CD4-positive, alpha-beta T cell treated with Interferon alpha-2 for 1 hour (primary cell): ENCODE measurements at places on chromosomes 6 and 20.

DNA sequence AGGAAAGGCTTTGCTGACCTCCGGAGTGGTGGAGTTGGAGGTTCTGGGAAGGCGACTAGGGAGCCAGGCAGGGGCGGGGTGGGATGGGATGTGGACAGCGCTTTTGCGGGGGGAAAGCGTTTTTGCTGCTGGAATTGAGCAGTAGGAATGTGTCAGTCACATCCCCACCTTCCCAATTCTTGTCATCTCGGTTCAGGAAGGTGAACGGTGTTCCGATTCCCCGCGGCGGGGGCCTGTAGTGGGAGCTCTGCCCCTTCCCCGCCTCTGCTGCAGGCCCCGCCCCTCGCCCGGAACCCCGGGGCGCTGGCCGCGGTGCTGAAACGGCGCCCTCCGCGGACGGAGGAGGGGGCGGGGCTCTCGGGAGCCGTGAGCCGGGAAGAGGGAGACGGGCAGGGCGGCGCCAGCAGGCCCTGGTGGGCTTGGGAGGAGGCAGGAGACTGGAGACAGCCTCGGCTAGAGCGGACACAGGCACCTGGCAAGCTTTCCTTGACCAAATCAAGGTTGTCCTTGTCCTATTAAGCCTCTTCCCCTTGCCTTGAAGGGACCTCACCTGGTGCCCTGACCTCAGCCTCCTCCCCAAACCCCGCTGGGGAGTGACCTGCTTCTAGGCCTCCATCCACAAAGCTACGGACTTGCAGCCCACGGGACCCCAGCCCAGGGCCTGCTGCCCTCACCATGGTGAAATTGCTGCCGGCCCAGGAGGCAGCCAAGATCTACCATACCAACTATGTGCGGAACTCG is at the start of gene LHFPL5:
Gene LHFPL5 (plus strand): TSS at position 357 of the 741 bp plus-strand sequence. CDS start 319 bp downstream, at position 676.
- peak; percentile 43 for DNase-seq

- peak; percentile 83 for DNase-seq
Measured at GRCh38 chr20:5749952-5750779, at the start of gene SHLD1. Gene SHLD1, plus strand, starts transcription at chr20:5750401. Its CDS starts 22,465 bp downstream, at chr20:5772866.

- DNase-seq, result no peak
Measured at GRCh38 chr20:62368976-62369814, 2.1 kb upstream of the LAMA5 start.

DNA sequence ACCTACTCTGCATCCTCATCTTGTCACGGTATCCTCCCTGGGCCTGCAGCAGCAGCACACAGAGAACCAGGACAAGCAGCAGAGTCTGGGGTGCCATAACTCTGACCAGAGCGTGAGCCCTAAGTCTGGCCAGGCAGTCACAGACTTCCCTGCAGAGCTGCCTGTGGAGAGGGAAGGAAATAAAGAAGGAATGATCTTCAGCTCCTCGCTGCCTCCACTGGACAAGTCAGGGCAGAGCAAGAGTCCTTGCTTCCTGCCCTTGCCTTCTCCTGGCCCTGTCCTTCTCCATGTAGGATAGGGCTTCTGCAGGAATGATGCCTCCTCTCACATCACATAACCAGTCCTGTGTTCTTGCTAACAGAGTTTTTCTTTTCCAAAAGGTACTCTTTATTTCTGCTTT is 15.9 kb upstream of the WFDC11 start:
- no peak for DNase-seq

- DNase-seq, result peak; percentile 15
Measured at GRCh38 chr6:126199466-126199865, 140.4 kb upstream of the CENPW start.

GRCh38 chr6:135166515-135166914 is 14.6 kb upstream of the MYB start:
- no peak for DNase-seq

GRCh38 chr20:23643659-23644058 is 5.9 kb upstream of the CST3 start:
- no peak for DNase-seq

DNA sequence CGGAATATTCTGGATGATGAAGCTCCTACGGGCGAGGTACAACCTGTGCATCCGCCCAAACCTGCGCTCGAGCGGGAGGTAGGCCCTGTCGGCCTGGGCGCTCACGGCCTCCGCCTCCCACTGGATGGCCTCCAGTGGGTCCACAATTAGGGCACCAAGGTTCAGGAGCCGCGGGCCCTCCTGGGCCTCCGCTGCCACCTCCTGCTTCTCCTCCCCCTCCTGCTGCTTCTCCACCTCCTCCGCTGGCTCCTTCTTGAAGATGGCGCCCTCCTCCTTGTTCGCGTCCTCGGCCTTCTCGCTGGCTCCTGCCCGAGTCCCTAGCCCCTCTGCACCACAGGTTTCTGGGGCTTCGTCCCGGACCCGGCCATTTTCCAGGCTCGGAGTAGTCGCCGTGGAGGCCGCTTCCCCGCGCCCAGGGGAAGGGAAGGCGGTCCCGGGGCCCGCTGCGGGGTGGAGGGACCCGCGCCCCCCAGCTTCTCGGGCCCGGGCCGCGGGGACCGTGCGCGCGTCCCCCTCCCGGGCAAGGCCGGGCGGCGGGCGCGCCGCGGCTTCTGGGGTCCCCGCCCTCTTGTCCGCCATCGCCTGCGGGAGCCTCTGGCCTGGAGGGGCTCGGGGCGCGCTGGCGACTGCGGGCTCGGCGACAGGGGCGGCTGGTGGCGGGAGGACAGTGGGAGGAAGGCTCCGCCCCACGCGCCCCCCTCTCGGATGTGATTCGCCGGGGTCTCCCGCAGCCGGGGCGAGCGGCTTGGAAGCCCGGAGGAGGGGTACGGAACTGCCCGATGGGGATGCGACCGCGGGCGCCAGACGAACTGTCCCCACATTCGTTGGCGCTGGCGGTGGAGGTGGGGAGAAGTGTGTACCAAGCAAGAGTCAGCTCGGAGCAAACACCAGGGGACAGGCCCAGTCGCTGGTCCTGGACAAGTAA is 17.6 kb downstream of the PLAGL2 start:
- peak; percentile 46 for DNase-seq

- DNase-seq, result no peak
Measured at GRCh38 chr6:142844065-142844755, 100.8 kb downstream of the HIVEP2 start.

DNA sequence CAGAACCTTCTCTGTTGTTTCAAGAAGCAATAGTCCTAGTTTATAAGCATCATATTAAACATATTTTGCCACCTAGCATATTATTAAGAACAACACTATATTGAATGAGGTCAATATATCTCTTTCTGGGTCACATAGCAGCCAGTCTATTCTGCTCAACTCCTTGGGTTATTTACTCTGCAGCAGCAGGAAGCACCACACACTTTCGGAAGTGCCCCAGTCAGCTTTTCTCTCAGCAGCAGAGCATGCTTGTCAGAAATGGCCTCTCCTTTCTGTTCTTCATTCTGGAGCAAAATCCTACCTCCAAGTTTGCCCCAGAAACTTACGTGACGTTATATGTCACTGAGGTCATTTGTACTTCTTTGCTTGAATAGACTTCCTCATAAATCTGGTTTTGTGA is 22.7 kb downstream of the CFAP206 start:
- DNase-seq, result no peak

GRCh38 chr6:20763296-20763695 is 229.0 kb downstream of the CDKAL1 start:
- DNase-seq, result no peak

- DNase-seq, result no peak
Measured at GRCh38 chr6:45253453-45253852, 74.7 kb upstream of the RUNX2 start.

DNA sequence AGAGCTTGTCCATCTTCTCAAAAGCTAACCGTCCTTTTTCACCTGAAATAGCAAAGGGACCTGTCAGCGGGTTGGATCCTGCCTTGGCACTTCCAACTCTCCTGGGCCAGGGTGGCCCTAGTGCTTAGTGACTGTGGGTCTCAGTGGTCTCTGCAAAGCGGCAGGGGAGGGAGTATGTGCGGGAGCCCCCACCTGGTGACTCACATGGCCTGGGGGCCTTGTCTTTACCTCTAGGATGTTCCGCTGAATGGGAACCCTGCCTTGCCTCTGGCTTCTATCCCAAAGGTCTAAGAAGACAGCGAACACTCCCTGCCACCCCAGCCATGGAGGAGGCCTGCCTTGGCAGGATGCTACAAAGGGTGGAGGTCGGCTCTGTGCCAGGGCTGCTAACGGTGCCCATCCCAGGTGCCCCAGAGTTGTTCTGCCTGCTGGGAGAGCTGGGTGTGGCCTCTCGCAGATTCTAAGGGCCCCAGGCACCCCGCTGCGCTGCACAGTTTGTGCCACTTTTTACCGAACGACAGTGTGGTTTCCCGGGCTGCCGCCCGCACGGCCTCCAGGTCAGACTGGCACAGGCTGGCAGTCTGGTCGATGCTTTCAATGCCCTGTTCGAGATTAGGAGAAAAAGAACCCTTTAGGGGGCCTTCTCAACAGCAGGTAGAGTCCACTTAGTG is 77.2 kb downstream of the PTPN1 start:
- no peak for DNase-seq

- DNase-seq, result no peak
Measured at GRCh38 chr6:18536591-18537055, 149.5 kb downstream of the RNF144B start.

- no peak for DNase-seq
Measured at GRCh38 chr6:45351667-45352066, 23.5 kb downstream of the RUNX2 start.

DNA sequence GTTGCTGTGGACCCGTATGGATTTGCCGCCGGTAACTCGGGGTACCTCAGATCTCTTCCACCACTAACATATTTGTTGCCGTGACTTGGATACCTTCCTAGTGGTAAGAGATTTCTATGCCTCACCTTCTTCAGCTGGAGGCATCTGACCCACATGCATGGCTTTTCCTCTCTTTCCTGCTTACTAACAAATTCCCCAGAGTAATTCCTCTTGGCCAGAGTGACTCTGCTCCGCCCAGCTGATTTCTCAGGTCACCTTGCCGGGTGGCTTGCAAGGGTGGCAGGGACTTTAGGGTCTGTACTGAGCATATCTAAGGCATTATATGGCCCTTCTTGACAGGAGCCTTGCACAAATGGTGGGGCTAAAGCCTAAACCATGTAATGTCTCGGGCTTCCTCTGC is 38.2 kb downstream of the FAM184A start:
- no peak for DNase-seq

DNA sequence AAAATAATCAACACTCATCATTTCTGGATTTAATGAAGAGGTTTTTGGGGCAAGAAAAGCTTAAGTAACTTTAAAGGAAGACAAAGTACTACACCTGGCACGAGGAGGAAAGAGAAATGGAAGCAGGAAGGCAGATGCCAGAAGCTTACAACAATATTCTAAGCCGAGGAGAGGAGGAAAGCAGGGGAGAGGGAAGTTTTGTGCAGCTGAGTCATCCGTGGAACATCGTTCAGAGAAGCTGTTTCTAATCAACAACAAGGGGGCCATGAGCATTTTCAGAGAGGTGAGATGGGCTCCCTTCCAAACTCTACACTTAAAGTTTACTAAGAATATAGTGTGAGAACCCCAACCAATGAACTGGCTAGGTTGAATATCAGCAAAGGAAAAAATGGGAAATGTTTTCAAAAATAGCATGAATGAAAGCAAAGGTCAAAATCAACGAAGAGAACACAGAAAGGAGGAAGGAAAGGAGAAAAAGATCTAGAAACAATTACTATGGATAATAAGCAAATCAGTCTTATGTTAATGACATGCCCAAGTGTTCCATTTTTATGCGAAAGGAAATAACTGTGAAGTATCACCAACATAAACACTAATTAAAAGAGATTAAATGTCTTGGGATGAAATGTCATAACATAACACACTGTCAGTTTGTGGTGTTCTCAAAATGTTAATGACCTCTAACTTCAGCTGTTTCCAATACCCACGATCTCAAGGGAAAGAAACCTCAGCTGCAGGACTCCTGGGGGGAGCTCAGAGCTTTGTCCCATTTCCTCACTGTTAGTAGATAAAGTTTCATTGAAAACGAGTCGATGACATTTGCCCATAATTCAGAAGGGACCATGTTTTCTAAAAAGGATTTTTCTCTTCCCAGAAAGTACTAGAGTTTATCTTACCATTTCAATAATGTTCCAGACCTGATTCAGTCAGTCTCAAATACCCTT is 203.4 kb upstream of the STXBP5 start:
- no peak for DNase-seq

DNA sequence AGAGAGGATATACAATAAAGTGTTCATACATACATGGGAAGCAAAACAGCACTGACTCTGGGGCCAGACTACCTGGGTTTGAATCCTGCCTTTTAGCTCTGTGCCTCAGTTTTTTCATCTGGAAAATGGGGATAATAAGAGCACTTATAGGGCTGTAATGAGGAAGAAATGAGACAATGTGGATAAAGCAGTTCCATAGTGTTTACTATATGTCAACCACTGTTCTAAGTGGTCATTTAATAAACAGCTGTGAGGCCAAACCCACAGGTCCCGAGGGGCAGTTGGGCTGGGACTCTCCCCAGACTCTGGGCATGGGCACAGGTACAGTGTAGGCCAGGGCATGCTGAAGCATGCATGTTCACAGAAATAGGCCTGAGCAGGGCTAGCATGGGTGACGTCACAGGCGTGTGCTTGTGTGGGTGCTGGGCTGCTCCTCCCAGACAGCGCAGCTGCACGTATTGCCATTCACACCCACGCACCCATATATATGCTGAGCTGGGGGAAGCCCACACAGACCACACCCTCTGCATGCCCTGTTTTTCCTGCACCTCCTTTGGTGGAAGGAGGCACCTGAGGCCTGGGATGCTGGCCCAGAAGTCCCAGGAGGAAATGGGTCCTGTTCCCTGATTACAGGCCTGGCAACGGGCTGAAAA is 3.5 kb upstream of the PLCG1 start:
- DNase-seq, result peak; percentile 66

DNA sequence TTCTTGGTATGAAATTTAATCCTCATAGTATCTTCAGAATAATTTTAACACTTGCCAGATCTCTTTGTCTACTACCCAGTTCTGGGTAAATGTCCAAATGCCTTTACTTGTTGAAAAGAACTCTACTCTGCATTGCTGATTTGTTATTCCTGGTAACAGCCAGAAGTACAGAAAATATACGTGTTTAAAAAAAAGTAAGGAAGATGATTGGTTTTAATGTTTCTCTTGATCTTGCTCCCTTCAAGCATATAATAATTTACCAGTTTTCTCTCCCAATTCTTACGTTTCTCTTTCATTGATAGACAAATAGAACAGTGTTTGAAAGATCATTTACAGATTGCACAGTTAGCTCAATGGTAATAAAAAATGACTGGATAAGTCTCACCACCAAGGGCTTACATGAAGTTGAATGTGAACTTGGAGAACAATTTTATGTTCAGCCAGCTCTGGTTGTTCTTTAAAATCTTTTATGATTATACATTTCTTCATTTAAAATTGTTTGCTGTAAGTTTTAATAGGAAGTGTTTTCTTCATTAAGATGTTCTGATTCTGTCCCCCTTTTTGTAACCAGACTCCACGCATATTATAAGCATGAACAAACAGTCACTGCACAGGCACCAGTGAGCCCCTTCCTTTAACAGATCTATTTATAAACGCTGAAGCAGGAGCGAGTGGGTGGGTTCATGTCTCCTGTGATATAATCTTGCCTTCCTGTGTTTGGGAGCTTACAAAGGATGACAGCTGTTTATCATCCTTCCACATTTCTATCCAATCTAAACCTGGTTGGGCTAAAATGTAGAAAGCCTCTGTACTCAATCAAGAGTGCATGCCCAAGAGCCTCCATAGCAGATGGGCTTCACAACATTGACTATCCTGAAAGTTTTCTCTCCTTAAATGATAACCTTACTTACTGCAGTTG is 299.5 kb downstream of the PRL start:
- no peak for DNase-seq

GRCh38 chr6:132936646-132937045 is 122.3 kb downstream of the RPS12 start:
- no peak for DNase-seq
